ENCODE measurements at places on chromosomes 11 and 22. TPM values are rescaled to one million over a fixed set of nuclear protein-coding genes. Genes with fewer than 3 reads are reported as not detected.

Gene LMF2
- total RNA-seq = 58.7 TPM

Gene MAP6
- total RNA-seq = 1.7 TPM

Gene TTLL12
- total RNA-seq = 91.6 TPM

Gene NEFH
- total RNA-seq = 0.12 TPM

Gene BDNF
- total RNA-seq = 0.11 TPM

Gene TBX10
- total RNA-seq = 12.9 TPM
